Umbilical cord (tissue), 2 donors: ENCODE measurements at places on chromosomes 5 and 9.

- no peak for DNase-seq
These were observed 4.0 kb downstream of the LPCAT1 start for GRCh38 chr5:1519631-1520210.

DNA sequence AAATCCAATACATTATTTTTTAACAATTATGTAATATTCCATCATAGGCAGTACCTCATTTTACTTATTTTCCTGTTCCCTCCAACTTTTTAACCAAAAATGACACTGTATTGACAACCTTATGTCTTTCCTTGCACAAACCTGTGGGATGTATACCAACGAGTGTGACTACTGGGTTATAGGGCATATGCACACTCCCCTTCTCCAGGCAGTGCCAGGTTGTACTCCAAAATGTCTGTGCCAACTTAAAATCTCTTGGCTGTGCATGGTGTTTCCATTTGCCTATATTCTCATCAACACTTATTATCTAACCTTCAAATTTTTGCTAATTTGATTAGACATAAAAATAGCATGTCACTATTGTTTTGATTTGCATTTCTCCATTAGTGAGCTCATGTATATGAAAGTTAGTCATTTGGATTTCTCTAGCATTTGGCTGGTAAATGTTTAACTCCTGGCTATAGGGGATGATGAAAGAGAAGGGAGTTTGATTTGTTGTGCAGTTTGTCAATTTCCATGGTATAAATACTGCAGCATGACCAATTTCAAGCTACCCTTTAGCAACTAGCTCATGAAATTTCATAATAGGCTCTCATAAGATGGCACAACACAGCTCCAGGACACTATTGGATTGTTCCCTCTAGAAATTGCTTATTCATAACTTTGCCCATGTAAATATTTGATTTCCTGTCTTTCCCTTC, 129.9 kb downstream of the BAAT start:
- DNase-seq, result no peak

DNA sequence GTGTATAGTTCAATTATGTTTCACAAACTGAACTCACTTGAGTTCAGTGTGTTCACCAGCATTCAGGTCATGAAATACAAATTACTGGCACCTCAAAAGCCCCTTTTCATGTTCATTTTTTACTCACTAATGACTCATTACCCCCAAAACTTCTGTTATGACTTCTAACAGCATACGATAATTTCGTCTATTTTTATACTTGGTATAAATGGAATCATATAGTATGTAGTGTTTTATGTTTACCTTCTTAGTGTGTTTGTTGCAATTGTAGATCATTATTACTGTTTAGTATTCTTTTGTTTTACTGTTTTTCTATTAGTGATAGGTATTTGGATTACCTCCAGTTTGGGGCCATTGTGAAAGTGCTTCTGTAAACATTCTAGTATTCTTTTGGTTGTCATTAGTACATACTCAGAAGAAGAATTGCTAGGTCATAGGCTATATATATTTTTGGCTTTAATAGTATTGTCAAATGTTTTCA, 33.4 kb downstream of the DDX4 start:
- DNase-seq, result no peak

GRCh38 chr5:123263859-123264258, 159.3 kb downstream of the CEP120 start:
- no peak for DNase-seq

- no peak for DNase-seq
These were observed 278.1 kb downstream of the DENND1A start for GRCh38 chr9:123651871-123652270.

GRCh38 chr9:131690941-131691573, 48.8 kb downstream of the RAPGEF1 start:
- no peak for DNase-seq

GRCh38 chr5:139837711-139838380, 42.2 kb downstream of the PSD2 start:
- DNase-seq, result no peak

- DNase-seq, result no peak
These were observed 31.3 kb downstream of the IRF1 start for GRCh38 chr5:132459031-132459982.

DNA sequence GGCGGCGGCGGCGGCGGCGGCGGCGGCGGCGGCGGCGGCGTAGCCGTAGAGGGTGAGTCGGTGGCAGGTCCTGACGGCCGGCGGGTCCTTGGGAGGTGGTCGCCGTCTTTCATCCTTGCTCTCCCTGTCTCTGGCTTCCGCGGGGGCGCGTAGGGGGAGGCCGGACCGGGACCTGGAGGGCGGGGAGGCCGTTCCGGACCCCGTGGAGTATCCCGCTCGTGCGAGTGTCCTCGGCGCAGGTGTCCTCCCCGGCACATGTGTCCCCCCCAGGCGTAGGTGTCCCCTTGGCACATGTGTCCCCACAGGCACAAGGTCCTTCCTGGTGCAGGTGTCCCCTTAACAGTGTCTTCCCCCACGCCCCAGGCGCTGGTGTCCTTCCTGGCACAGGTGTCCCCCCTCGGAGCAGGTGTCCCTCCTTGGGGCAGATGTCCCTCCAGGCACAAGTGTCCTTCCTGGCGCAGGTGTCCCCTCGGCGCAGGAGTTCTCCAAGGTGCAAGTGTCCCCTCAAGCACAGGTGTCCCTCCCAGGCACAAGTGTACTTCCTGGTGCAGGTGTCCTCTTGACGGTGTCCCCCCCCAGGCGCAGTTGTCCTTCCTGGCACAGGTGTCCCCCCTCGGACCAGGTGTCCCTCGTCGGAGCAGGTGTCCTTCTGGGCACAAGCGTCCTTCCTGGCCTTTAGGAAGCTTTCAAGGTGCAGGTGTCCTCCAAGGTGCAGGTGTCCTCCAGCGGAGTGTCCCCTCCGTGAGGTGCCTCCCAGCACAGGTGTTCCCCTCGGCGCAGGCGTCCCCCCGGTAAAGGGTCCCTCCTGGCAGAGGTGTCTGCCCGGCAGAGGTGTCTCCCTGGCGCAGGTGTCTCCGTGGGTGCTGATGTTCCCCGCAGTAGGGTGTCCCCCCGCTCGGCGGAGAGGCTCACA, 519 bp downstream of the EXOC3 start:
- DNase-seq, result no peak

DNA sequence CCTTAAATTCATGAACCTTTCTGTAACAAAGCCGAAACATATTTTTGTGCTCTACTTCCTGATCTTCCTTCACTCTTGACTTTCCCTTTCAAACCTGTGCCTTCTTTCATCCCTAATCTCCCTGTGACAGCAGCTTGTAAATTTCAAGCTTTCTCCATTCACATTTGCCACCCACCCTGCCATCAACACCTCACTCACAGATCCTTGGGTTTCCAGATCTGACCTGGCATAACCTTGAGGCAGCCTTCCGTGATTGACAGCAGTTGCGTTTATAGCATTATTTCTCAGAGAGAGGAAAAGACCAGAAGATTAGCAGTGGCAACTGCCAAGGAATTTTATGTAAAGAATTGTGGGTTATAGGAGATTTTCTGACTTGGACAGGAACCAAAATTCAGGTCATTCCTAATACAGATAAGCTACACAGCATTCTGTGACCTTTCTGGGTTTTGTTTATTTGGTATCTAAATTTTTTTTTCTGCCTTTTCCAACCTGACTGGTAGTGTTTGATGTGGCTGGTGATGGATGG, 260.0 kb downstream of the NR2F1-AS1 start:
- peak; percentile 13 for DNase-seq

GRCh38 chr5:114387433-114387832, 25.6 kb downstream of the KCNN2 start:
- peak; percentile 56 for DNase-seq

DNA sequence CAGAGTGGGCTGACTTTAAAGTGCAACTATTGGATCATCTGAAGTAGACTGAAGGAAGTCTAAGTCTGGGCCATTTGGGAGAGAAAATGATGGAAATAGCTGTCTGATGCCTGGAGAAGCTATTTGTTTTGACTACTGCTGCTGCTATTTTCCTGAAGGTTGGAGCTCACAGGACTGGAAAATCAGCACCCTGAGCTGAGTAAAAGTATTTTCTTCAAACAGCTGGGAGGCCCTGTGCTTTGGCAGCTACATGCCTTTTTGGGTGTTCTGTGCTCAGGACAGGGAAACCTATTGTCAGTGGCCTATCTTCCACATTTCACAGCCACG, 302.6 kb downstream of the ENC1 start:
- peak; percentile 38 for DNase-seq

GRCh38 chr5:108382784-108383330, 959 bp upstream of the FBXL17 start:
- DNase-seq, result no peak

DNA sequence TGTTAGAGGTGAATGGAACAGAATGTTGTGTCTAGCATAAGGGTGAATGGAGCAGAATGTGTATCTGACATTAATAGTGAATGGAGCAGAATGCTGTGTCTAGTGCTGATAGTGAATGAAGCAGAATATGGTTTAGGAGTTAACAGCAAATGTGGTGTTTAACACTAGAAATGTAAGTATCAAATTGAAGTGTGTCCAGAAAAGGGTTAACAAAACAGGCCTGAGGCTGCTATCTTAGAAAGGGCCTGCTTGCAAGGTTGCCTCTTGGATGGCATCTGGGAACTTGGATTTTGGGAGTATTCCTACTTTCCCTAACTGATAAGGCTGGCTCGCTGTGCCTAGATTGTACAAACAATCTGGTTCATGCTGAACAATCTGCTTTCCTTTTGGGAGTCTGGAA, 76.1 kb downstream of the G3BP1 start:
- no peak for DNase-seq

- no peak for DNase-seq
These were observed 28.6 kb upstream of the IL13 start for GRCh38 chr5:132629230-132629944.

GRCh38 chr9:4491626-4491975, 1.3 kb downstream of the SLC1A1 start:
- DNase-seq, result no peak

DNA sequence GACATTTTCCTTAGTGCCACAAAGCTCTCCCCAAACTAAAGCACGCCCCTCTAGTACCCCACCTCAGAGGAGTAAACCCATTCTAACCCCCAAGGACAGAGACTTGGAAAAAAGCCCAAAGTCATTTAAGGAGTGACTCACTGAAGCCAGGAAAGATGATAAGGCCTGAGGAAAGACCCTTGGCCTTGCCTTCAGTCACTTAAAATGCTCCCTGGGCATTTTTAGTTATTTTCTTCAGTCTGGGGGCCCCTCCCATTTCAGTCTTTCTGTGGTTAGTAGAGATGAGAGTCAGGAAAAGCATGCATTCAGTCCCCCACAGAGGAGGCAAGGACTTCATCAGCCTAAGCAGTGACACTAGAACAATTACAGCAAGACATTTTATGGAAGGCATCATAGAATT, 13.7 kb upstream of the TLX3 start:
- no peak for DNase-seq

DNA sequence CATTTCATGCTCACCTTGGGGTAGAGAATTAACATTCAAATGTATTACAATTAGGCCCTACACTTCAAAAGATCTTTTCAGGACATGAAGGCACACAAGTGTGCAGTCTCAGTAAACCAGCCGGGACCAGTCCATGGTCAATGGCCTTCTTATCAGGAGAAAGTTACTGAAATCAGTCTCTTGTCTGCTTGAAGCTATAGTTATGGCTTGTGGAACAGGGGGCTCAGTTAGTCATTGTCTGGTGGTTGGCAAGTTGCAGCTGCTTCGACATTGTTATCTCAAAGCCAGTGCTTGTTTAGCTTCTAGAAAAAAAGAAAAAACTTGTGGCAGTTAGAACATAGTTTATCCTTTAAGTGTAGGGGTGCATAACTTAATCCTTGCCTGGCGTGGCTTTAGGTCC, 213.1 kb upstream of the ACO1 start:
- DNase-seq, result no peak

- no peak for DNase-seq
These were observed 17.4 kb downstream of the MYMK start for GRCh38 chr9:133507246-133507965.

GRCh38 chr9:80158131-80158530, 586.4 kb downstream of the TLE4 start:
- peak; percentile 10 for DNase-seq

DNA sequence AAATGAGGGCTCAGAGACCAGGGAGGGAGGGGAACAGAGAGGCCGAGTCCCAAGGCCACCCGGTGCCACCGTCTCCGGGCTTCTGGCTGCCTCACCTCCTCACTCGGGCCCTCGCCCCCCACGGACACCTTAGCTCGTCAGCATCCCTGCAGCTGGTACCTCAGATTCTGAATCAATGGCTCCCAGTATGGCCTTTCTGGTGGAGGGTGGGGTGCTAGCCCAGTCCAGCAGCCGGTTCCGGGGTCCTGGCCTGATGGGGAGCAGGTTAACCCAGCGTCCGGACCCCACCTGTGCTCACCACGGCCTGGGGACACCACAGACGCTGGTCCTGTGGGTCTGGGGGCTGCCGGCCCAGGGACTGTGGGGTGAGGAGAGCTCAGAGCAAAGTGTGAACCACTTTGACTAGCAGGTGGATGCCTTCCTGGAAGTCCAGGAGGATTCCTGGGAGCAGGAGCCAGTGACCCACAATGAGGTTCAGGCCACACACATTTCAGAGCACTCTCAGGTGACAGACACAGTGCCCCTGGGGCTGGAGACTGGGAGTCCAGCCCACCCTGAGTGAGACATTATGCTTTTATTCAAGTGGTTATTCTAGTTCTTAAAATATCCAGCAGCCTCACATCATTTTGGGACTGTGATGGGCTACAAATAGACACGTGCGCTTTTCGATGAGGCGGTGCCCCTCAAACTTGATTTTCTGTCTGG, 53.3 kb downstream of the AHRR start:
- DNase-seq, result no peak

DNA sequence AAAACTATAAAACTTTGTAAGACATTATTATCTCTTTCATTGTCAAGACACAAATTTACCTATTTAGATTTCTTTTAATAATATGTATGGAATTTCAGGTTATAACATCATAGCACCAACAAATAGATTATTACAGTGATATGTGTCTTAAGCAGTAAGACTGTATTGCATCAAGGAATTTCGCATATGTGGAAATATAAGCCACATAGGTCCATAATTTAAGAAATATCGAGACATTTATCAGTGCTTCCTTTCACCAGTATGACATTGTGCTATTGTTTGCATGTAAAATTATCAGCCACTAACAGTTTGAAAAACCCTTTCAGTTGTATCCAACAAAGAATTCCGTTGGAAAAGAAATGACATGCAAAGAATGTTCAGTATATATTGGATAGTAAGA, 186.7 kb upstream of the RASA1 start:
- DNase-seq, result no peak

DNA sequence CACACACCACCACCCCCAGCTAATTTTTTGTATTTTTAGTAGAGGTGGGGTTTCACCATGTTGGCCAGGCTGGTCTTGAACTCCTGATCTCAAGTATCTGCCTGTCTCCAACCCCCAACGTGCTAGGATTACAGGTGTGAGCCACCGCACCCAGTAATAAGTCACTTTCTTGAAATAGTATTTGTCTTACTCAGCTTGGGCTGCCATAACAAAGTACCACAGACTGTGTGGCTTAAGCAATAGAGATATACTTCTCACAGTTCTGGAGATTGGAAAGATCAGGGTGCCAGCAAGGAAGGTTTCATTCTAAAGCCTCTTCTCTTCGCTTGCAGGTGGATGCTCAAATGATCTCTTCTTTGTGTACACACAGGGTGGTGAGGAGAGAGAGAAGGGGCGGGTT, 99.8 kb downstream of the ARRDC3 start:
- DNase-seq, result no peak
